IPS DF 6.9 (cell line): ENCODE measurements at places on chromosomes 16 and 17.
A peak's percentile ranks its signal among the peaks of the same experiment; 100 is the strongest.

DNA sequence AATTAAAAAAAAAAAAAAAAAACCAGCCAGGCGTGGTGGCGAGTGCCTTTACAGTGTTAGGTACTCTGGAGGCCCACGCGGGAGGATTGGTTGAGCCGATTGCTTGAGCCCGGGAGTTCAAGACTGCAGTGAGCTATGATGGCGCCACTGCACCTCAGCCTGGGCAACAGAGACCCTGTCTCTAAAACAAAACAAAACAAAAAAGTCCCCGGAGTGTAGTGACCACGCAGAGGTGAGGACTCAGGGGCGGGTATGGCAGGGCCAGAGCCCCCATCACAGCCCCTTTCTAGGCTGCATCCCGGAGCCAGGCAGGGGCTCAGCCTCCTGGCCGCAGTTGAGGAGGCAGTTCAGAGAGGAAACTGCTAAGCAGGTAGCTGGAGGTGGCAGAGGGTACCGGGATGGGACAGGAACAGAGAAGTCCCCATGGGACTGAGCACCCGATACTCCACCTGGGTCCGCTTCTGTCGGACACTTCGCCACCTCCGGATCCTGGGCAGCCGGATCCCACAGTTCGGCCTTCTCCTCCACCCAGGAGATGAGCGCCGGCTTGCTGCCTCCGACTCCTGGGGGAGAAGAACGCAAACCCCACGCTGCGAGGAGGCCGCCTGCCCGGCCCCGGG lies 800 bp downstream of the ZNF747 start:
- no peak for DNase-seq

GRCh38 chr17:18217412-18218015 lies 7.9 kb upstream of the LLGL1 start:
- DNase-seq, result peak; percentile 79

DNA sequence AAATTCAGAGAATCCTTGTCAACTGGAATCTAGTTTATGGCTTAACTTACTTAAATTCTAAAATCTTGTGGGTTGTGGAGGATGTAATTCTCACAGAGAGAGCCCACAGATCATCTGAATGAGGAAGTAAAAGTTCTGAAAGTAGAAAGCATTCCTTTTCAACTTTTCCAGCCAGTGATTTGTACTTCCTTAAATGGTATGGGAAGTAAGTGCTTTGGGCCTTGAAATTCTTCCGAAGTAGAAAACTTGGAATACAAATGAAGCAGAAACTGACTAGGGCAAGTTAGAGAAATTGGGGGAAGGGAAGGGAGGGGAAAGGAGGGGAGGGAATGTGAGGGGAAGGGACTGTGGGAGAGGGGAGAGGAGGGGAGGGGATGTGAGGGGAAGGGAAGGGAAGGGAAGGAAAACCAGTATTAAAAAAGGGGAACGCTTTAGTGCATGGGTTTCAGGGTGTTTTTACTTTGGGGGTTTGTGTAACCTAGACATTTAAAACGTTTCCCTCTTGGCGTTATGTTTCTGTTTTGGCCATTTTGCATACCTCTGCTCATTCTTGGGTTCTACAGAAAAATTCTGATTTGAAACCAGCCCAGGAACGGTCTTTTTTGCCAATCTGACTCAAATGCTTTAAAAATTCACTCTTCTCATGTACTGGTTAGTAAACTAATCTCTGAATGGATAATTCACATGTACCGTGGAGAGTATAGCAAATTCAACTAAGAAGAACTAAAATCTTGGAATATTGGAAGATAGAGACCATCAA lies 15.5 kb upstream of the SNTB2 start:
- DNase-seq, result no peak

GRCh38 chr17:31538080-31538762 lies 146.7 kb downstream of the RAB11FIP4 start:
- no peak for DNase-seq

GRCh38 chr17:80316927-80317705 lies 56.5 kb downstream of the RNF213 start:
- no peak for DNase-seq

DNA sequence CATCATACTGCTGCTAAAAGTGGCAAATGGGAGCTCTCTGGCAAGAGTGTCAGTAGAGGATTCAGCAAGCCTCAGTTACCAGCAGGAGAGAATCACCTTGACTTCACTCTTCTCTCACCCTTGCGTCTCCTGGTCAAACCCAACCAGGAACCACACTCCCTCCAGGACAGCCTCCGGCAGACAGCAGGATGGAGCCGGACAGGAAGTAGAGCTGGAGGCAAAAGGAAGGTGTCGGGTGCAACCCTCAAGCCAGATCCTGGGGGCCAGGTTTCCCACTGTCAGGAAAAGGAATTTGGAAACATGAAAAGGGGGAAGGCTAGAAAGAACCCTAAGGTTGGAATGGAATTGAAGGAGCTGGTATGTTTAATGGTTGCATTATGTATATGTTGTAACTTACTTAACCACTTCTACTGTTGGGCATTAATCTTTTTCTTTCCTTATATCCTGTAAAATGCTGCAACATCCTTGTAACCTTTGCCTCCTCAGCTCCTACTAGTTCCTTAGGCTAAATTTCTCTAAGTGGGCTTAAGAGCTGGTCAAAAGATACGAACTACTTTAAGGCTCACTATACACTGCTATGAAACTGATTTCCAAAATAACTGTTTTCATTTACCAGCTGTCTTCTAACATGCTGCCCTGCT lies 40.3 kb downstream of the CYTH1 start:
- DNase-seq, result no peak

GRCh38 chr16:30046178-30046577 lies 15.1 kb upstream of the TLCD3B start:
- no peak for DNase-seq

GRCh38 chr16:56643080-56643778 lies 4.8 kb downstream of the MT1A start:
- no peak for DNase-seq

- no peak for DNase-seq
Observed at GRCh38 chr17:42193216-42193968, 902 bp downstream of the GHDC start.

GRCh38 chr17:30796016-30796415 lies 28.5 kb downstream of the CRLF3 start:
- no peak for DNase-seq

DNA sequence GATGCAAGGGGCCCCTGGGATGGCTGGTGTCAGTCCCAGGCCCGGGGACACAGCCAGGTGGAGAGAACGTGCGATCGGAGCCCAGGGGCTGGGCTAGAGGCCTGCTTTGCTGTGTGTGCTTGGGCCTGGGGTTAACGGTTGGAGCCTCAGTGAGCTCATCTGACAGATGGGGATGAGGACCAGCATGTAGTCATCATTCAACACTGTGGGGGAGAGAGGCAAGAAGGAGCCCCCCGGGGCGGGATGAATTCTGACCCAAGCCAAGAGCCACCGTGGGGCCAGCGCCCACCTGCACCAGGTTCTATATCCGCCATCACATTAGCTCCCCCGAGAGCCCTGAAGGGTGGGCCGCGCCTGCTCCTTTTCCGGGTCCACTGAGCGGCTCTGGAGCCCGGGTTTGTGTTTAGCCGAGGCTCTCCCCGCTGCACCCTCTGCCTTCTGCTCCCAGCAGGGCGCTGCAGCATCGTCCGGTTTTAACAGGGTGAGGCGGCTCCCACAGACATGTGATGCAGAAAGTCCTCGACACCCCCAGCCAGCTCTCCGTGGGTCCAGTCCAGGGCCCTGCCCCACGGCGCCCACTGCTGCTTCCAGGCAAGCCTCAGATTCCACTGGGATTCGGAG lies 365.7 kb downstream of the SEC14L1 start:
- no peak for DNase-seq

DNA sequence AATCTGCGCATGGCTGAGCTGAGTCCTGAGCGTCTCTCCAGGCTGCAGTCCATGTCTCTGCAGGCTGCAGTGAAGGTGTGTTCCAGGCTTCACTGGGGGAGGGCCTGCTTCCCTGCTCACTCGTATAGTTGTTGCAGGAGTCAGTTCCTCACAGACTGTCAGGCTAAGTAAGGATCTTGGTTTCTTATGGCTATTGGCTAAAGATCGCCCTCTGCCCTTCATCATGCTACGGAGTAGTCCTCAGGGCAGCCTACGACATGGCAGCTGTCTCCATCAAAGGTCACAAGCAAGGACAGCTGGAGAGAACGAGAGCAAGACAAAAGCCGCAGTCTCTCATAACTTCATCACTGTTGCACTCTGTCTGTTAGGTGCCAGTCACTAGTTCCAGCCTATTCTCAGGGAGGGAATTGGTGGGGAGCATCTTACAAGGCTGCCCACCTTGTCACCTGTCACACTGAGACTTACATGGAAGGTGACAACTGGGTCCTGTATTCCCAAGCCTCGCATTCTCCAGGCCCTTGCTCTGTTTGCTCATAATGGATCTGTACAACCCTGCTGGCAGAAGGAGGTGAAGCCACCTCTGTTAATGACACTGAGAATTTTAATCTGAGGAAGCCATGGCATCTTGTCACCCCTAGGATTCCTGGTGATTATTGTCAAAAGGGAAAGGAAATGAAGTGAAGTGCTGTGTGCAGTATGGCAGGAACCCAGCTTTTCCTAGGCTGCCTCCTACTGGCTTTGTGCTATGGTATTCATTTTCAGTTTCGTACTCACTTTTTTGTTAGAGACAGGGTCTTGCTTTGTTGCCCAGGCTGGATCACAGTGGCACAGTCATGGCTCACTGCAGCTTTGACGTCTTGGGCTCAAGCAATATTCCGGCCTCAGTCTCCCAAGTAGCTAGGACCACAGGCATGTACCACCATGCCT lies 43.4 kb downstream of the MFSD11 start:
- no peak for DNase-seq

- DNase-seq, result no peak
Observed at GRCh38 chr17:15453246-15453645, 14.2 kb downstream of the CDRT4 start.

GRCh38 chr16:87692756-87693155 lies 73.0 kb downstream of the KLHDC4 start:
- DNase-seq, result no peak

DNA sequence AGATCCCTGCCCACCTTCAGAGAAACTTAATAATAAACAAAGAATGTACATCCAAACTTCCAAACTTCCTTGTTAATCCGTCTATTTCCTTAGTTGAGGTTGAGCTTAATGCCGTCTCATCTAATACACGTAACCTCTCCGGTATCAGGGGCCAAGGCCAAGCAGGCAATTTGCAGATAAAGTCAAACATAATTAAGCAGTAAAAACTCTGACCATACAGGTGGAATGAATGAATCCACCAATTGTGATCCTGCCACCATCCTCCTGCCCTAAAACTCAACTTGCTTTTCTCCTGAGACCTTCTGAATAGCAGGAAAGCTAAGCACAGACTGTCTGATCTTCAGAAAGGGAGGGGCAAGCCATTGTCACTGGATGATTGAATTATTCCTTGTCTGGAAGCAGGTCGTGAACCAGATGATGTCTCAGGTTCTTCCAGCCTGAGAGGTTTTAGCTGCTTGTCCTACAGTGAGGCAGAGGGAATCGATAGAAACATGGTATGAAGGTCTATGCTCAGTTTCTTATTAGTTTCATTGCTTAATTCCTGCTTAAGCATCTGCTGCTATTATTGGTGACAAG lies 1111.8 kb upstream of the EEF2KMT start:
- DNase-seq, result no peak

DNA sequence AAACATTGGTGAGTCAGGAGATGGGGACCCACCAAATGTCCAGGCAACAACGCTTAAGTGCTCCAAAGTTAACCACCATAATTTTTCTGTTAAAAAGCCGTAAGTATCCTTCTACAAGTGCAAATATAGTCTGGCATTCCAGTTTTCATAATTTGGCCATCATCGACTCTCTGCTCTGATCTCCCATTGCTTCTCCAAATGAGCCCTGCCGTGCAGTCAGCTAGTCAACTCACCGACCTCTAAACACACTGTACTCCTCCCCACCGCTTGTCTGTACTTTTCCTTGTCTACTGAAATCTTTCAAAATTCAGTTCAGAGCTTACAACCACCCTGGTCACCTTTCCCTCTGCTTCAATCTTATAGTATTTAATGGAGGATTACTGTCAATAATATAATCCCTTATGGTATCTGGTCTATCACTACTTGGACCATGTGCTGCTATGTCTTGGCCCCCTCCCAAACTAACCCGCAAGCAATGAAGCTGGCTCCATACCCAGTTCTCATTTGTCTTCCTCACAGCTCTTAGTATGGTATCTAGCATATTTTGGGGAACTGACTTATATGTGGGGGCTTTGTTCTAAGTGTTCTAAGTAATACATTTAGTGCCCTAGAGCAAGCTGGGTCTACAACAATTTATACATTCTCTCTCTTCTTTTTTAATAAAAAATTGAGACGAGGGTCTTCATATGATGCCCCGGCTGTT lies 52.7 kb upstream of the SLC25A19 start:
- no peak for DNase-seq

DNA sequence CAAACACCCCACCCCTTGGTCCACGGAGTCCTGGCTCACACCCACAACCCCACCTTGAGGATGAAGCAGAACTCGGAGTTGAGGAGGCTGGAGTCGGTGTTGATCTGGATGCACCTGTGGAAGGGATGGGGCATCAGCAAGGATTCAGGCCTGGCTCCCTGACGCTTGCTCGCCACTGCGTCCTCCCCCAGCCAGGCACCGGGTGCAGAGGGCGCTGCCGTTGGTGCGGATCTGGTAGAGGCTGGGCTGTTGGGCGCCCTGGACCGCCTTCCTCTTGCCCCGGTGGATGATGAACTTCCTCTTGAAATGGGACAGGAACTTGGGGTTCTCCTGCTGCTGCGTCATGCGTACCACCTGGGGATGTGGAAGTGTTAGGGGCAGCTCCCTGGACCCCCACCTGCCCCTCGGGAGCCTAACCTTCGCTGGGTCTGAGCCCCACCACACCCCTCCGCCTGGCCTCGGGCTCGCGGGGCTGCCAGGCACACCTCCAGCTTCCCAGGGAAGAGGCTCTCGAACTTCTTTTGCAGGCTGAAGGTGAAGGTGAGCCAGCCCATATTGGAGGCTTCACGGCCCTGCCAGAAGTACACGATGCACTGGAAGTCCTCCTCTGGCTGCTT lies 12.3 kb downstream of the FLII start:
- DNase-seq, result no peak
